ENCODE measurements at places on chromosomes 13 and 19.

GRCh38 chr13:103694471-103694870 lies 628.3 kb upstream of the SLC10A2 start:
- DNase-seq = no peak

DNA sequence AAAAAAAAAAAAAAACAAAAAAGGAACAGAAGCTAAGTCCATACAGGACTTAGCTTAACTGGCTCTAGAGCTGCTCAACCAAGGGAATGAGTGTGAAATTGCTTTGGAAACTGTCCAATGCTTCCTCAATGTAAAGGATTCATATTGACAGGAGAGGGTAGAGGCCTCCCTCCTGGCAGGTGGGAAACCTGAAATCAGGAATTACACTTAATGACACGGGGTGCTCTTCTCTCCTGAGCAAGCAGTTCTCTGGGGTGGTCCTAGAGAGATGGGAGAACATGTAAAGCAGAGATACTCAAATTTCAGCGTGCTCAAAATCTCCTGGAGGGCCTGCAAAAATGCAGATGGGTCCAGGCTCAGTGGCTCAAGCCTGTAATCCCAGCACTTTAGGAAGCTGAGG lies 3.6 kb upstream of the MAG start:
- no peak for DNase-seq

- DNase-seq = no peak
Measured at GRCh38 chr13:66781241-66781640, 448.9 kb downstream of the PCDH9 start.

- DNase-seq = no peak
Measured at GRCh38 chr19:20028611-20029010, 10.7 kb downstream of the ZNF682 start.

- DNase-seq = peak; percentile 65
Measured at GRCh38 chr13:89066868-89067466, 1395.8 kb downstream of the SLITRK5 start.

- DNase-seq = peak; percentile 93
Measured at GRCh38 chr19:18478545-18479311, 40.8 kb upstream of the ISYNA1 start.

DNA sequence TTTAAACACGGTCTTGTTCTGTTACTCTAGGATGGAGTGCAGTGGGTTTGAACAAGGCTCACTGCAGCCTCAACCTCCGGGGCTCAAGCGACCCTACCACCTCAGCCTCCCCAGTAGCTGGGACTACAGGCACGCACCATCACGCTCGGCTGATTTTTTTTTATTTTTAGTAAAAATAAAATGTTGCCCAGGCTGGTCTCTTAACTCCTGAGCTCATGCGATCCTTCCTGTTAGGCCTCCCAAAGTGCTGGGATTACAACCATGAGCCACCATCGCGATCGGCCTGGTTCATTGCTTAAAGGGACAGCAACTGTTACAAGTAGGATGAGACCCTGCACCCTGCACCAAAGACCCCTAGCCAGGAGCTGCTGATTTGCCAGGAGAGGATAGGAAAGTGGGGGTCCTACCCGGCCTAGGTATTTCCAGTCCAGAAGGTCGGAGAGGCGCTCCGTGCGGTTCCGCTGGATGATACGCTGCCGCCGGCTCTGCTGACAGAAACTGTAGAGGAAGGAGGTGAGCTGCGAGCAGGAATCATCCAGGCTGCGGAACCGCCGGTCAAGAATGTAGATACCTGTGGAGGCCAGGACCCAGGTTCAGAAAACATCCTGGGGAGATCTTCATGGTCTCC lies 5.1 kb downstream of the FTL start:
- DNase-seq = no peak

- no peak for DNase-seq
Measured at GRCh38 chr19:5228932-5229777, 111.5 kb downstream of the PTPRS start.

GRCh38 chr13:36950920-36951319 lies 30.9 kb upstream of the SMAD9 start:
- DNase-seq = no peak

DNA sequence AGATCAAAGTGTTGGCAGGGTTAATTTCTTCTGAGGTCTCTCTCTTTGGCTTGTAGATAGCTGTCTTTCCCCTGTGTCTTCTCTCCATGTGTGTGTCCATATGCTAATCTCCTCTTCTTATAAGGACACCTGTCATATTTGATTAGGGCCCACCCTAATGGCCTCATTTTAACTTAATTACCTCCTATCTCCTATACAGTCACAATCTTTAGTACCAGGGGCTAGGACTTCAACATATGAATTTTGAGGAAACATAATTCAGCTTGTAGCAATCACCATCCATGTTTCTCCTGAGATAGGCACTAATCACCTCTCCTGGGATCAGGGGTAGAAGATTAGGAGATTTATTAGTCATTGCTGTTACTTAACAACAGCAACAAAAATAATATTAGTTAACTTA lies 196.1 kb upstream of the RXFP2 start:
- no peak for DNase-seq

DNA sequence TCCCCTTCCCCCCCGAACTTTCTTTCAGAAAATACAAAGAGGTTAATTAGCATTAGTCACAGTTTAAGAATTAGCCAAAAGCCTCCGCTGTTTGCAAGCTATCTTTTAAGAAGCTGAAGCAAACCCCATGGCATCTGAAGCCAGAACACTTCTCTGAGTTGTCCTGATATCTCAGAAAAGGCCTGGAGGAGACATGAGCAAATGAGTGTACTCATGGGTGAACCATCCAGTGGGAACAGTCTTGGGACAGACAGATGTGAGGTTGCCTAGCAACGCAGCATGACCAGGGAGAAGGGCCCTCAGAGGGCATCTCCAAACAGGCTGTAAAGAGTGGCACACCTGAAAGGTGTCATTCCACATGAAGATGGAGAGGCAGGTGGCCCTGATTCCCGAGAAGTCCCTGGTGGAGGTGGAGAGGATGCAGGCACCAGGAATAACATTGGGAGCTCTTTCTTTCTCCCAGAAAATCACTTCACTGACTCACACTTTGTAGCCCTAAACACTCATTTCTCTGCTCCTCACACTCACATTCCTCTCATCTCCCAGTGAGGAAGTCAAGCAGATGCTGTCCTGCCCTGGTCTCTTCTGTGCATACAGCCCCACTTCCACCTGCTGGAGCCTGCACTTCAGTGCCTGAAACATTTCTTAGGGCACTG lies 87.0 kb upstream of the TSHZ3 start:
- DNase-seq = peak; percentile 34

DNA sequence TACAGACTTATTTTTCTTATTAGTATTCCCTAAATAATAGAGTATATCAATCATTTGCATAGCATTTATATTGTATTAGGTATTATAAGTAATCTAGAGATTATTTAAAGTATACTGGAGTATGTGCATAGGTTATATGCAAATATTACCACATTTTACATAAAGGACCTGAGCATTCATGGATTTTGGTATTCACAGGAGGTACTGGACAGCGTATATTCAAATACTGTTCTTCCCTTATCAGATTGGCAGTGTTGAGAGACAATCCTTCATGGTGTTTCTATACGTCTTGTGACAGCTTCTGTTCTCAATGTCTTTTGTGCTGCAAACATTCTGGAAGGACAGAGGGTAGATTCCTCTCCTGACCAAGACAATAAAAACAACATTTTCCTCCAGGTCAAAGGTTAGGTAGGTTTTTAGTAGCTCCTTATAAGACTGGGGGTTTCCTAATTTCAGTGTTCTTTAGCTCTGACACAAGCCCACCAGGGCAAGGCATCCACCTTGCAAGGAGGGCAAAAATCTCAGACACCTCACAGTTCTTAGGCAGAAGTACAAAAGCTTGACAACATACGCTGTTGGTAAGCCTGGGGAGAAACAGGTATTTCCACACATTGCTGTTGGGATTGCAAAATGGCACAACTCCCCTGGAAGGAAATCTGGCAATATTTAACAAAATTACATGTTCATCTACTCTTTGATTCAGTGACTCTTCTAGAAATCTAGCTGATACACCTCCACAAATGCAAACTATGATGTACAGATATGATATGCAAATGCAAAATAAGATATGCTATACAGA lies 20.6 kb upstream of the PCCA start:
- DNase-seq = no peak

DNA sequence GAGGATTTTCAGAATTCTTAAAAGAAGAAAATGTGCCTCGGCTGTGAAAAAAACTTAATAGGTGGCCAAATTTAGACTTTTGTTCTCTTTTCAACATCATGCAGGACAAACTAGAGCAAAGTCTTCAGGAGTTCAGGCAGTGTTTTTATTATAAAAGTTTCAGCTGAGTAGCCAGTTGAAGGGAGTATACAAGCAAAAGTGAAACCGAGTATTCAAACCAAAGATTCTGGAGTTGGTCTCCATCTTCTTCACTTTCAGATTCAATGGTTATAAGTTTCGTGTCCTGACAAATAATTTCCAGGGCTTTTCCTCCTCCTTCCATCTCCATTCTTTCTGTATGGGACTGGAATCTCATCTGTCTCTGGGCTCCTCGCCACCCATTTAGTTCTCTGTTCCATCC lies 379.7 kb downstream of the GPC5 start:
- no peak for DNase-seq

GRCh38 chr19:30665449-30665848 lies 293.3 kb downstream of the ZNF536 start:
- no peak for DNase-seq

DNA sequence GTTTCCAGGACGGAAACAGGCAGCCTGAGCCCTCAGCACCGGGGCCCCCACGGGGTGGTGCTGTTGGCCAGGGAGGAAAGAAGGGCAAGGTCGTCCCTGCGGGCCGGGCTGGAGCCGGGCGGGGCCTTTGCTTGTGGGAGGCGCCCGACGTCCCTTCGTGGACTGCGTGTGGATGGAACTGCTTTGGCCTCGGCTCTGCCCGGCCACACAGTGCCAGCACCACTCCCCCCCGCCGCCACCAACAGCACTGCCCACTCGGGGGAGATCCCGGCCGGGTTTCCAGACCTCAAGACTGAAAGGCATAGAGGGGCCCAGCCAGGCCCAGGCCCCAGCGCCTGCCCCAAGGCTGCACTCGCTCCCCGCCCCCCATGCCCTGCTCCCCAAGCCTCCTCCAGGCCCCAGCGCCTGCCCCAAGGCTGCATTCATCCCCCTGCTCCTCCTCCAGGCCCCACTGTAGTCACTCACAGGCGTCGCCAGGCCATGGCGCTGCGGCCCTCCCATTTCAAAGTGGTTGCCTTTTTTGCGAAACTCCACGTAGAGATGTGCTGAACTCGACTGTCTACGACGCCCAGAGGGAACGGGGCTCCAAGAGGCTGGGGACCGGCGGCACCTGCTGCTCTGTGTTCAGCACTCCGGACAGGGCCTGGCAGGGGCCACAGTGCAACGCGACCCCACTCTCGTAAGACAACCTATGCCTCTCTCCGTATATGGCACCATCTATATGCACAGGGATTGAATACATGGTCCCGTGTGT lies 22.5 kb downstream of the C13orf46 start:
- DNase-seq = no peak

DNA sequence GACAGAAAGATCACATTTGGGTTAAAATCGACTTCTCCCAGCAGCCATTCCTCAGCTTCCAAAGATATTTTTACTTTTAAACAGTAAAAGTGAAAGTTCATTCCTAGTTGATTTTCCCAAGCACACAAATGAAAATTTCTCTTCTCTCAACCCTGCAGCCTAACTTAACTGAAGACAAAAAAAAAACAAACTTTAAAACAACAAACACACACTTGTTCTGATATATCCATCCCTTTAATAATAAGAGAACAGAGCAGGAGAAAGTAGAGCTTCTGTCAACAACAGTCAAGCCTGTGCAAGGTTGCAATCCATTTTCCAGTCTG lies 72.9 kb downstream of the STK24 start:
- no peak for DNase-seq

GRCh38 chr19:40414542-40415535 lies 1.7 kb upstream of the PRX start:
- DNase-seq = no peak

DNA sequence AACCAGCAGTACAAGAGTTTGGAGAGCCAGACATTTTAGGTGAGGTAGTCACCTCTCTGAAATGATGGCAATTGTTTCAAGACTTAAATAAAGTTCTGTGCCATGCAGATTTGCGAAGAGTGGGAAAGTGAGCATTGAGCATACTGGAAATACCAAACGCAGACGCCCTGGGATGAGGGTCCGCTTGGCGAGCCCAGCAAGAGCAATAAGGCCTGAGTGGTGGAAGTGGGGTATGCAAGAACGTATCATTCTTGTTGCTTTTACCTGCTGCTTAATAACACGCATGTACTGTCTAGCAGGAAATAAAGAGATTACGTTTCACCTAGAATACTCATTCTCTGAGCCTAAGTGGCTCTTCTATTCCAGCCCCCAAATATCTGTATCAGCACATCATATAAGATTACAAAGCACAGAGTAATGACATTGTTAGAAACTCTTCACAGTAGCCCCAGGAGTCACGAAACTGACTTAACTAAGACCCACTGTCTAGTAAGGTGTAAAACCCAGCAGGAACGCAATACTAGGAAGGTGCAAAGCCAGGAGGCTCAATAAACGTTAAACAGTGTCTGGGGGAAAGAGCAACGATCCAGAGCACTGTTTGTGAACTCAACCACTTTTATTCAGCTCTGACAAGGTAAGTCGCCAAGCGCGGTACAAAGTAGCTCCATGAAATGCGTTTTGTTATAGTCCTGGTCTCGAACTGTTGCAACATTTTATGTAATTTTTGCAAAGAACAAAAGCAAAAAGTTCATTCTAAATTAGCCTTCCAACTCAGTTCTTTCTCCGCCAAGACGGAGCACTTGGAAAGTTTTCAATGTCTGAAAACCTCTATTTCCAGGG lies 1.2 kb downstream of the RCBTB2 start:
- DNase-seq = no peak

GRCh38 chr13:98450539-98451111 lies 126.3 kb downstream of the STK24 start:
- no peak for DNase-seq

DNA sequence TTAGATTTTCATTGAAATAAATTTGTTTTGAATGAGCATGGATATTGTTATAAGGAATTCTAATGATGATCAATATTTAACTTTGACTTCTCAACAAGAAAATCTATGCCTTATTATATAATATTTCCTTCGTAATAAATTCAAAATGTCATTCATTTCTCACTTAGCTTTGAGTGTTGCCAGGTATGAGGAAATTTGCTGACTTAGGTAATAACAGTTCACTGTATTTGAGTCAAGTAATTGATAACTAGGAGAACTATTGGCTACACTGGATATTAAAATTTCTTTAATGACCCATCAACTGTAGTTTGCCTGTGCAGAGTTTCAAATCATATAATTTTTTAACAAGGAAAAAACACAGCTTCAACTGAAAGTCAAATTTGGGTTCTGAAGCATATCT lies 746.6 kb downstream of the SLITRK5 start:
- no peak for DNase-seq

All from HCEC 1CT (cell line).